Fibroblast of skin of right biceps (primary cell): ENCODE measurements at places on chromosomes 7 and 10.

DNA sequence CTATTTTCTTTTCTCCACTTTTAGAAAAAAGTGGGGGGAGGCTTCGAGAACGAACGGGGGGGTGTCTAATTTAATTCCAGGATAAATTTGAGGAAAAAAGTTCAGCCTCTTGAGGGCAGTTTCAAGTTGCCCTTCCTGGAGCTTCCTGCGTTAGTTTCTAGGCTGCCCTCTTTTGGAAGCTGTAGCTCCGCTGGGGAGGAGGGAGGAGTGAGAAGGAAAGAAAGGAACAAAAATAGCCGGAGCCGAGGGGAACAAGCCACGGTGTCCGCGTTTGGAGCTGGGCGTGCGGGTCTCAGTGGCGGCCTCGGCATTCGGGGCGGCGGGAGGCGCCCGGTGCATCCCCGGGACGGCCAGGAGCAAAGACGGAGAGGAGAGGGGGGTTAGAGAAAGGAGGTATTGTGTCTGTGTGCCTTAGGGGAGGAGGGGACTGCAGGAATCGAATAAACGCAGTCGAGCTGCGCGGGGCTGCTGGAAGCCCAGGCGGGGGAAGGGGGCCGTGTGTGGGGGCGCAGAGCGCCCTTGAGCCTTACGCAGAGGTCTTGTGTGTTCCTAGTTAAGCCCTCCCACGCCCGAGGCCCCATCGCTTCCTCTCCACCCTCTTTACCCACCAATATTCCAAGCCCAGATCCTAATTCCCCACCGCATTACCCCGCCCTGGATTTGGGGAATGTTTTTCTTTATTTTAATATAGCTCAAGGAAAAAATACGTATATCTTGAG is 2.0 kb upstream of the TNRC18 start:
- DNase-seq = peak; percentile 94

DNA sequence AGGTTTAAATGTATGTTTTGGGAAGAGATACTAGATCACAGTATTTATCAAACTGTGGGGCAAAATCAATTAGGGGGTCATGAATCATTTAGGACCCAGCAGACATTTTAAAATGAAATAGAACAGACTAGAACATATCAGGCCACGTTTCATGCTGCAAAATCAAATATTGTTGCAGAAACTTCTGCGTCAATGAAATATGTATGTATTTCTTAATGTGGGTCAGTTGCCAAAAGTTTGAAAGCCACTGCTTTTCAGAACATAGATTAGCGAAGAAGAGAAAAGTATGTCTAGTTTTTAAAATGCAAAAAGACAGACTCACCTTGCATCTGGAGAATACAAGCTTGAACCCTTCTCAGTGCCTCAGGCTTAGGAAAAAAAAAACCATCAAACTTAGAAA is 102.7 kb upstream of the BMPER start:
- DNase-seq = no peak

DNA sequence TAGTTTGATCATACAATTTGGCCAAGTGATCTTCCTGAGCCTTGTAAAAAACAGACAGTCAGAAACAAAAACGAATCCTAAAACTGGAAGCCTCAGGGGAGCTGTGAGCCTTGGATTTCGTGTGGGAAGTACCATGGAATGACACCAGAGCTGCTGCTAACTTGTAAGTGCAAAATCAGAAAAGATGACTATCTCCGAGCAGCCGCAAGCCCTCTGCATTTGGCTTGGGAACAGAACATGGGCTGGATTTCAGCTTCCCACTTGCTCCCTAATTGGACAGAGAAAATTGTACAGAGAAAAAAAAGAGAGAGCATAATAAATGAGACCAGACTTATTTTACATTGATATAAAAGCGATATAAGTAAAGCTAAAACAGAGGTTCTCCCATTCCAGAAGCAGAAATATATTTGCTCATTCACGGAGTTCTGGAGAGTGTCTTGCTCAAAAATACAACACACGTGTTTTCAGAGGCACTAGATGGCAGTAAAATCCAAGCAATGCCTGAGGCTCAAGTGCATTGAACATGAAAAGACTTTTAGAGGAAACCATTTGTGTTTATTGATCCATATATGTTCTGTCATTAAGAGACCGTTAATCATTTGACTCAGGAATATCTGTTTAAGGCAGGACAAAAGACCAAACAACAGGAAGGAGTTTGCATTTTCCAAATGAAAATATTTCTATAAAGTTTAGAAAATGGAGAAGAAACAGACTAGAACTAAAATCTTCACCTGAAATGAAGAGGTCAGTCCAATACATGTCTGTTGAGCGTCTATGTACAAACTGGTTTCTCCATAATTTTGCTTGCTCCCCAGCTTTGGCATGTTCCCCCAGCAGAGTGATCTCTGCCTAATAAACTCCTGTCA is 78.3 kb upstream of the SLC26A5 start:
- DNase-seq = peak; percentile 18

DNA sequence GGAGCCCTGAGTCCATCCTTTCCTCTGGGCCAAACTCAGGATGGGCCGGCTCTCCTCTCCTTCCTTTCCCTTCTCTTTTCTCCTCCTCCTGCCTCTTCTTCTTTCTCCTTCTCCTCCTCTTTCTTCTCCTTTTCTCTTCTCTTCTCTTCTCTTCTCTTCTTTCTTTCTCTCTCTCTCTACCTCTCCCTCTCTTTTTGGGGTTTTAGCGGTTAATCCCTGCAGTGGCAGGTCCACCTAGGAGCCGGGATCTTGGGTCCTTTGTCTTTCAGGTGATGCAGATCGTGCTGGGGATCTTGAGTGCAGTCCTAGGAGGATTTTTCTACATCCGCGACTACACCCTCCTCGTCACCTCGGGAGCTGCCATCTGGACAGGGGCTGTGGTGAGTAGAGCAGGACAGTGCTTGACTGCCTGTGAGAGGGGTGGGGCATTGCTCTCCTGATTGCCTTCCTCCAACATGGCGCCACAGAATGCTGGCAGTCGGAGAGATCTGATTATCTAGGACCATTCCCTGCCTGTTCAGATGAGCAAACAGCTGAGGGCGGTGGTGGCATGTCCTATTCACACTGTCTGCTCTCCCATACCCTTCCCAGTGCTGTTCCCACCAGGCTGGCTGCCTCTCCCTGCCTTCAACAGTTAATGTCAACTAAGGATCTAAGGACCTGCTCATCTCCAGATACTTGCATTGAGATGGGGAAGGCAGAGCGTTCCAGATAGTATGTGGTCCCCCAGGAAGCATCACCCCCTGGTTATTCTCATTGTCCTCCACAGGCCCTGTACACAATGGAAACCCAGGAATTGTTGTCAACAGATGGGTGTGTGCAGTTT is 1.6 kb downstream of the TMEM176A start:
- DNase-seq = no peak

GRCh38 chr7:111864291-111864976 is 302.1 kb upstream of the IMMP2L start:
- no peak for DNase-seq

GRCh38 chr7:27375958-27376357 is 133.4 kb downstream of the EVX1 start:
- no peak for DNase-seq
